Neuronal stem cell (in vitro differentiated cells): ENCODE measurements at places on chromosomes 7 and 10.

- H3K4me3 ChIP-seq, result no peak overlapping the region
- H3K27me3 ChIP-seq, result peaks cover 3% of the 10 kb centered on the region
- no peaks in the 10 kb centered on the region for H3K4me1 ChIP-seq
- H3K36me3 ChIP-seq, result no peaks in the 10 kb centered on the region
Observed at GRCh38 chr10:11357439-11357838, 254.0 kb downstream of the USP6NL start.

DNA sequence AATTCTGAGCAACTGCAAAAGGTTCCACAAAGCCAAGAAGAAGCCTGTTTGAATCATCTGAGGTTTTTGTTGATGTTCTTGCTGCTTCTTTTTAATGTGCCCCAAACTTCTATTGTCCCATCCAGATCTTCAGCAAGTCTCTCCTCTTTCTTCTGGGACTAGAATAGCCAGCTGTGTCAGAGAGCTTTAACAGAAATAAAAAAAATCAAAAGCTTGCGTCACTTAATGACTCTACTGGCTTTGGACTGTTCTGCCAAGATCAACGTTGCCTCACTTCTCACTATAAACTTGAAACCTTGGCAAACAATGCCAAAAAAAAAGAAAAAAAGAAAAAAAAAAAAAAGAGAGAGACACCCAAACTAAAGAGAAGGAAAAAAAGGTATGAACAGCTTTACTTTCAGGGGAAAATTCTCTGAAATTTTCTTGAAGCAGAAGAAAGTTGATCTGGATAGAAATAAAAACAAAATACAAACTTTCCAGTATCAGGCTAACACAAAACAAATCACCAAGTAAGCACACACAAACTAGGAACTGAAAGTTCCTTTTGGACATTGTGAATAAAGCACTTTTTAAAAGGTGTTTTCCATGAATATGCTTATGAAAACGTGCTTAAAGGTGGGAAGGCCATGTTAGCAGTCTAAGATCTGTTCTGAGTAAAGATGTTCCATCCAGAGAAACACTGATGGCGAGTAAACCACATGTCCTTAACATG is 14.8 kb downstream of the USP54 start:
- peaks cover 6% of the 10 kb centered on the region for H3K4me1 ChIP-seq
- no peak overlapping the region for H3K27ac ChIP-seq
- no peak for DNase-seq
- no peak overlapping the region for H3K4me3 ChIP-seq
- H3K27me3 ChIP-seq, result no peaks in the 10 kb centered on the region
- peaks cover 9% of the 10 kb centered on the region for H3K36me3 ChIP-seq

- H3K4me3 ChIP-seq, result no peak overlapping the region
- no peaks in the 10 kb centered on the region for H3K36me3 ChIP-seq
- peak; percentile 74 for DNase-seq
- no peaks in the 10 kb centered on the region for H3K27me3 ChIP-seq
- no peak overlapping the region for H3K27ac ChIP-seq
Observed at GRCh38 chr10:34994565-34995142, 95.5 kb downstream of the CUL2 start.

- no peaks in the 10 kb centered on the region for H3K27me3 ChIP-seq
- no peak overlapping the region for H3K4me3 ChIP-seq
- no peak for DNase-seq
- no peak overlapping the region for H3K27ac ChIP-seq
- peaks cover 60% of the 10 kb centered on the region for H3K36me3 ChIP-seq
- no peaks in the 10 kb centered on the region for H3K4me1 ChIP-seq
Observed at GRCh38 chr10:122204691-122205489, 66.2 kb upstream of the BTBD16 start.

DNA sequence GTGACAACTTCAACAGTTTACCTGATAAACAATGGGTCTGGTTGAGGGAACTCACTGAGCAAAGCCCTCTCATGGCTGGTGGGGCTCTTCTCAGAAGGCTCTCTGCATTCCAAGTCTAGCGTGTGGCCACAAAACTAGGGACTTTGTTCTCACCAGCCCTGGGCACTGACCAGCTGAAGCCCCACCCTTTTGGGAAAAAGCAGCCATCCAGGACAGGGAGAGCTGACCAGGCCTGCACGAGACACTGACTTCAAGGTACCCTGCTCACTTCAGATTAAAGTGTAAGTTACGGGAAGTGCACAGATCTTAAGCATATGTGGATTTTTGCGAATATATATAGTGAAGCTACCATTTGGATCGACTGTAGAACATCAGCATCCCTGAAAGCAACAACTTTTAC is 67.4 kb upstream of the LRRC4 start:
- H3K27me3 ChIP-seq, result peaks cover 3% of the 10 kb centered on the region
- no peak for DNase-seq

- H3K36me3 ChIP-seq, result no peaks in the 10 kb centered on the region
- H3K27ac ChIP-seq, result no peak overlapping the region
- peaks cover 4% of the 10 kb centered on the region for H3K4me1 ChIP-seq
- H3K4me3 ChIP-seq, result no peak overlapping the region
- H3K27me3 ChIP-seq, result no peaks in the 10 kb centered on the region
- DNase-seq, result no peak
Observed at GRCh38 chr10:130080461-130080814, 30.2 kb downstream of the C10orf143 start.

DNA sequence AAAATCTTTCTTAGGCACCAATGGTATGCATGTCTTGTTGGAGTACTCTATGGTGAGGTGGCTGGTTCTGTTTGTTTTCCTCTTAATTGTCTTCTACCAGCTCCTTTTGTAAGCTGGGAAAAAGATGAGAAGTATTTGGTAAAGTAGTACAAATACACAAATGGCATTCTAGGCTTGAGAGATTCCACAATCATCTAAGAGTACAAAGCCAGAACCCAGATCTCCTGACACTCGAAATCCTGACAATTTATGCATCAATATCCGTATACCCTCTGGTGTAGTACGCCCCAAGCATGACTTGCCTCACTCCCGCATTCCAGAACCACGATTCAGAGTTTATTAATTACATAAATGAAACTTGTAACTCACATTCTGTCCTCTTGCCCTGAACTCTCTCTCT is 43.5 kb downstream of the CDCA7L start:
- H3K27ac ChIP-seq, result no peak overlapping the region
- H3K4me1 ChIP-seq, result no peaks in the 10 kb centered on the region
- no peak for DNase-seq
- no peaks in the 10 kb centered on the region for H3K27me3 ChIP-seq

DNA sequence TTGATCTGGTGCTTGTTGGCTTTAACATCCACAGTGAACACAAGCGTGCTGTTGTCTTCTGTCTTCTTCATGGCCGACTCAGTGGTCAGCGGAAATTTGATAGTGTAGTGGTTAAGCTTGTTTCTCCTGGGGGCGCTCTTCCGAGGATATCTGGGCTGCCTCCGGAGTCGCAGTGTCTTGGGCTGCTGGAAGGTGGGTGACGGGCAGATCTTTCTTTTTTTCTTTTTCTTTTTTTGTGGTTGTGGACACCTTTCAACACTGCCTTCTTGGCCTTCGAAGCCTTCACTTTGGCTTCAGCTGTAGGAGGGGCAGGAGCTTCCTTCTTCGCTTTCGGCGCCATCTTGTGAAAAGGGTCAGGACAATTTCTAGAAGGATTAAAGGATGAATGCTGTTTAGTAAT is 23.8 kb upstream of the RPA3 start:
- no peak overlapping the region for H3K27ac ChIP-seq

GRCh38 chr7:17498230-17498629 is 199.8 kb downstream of the AHR start:
- no peak for DNase-seq

DNA sequence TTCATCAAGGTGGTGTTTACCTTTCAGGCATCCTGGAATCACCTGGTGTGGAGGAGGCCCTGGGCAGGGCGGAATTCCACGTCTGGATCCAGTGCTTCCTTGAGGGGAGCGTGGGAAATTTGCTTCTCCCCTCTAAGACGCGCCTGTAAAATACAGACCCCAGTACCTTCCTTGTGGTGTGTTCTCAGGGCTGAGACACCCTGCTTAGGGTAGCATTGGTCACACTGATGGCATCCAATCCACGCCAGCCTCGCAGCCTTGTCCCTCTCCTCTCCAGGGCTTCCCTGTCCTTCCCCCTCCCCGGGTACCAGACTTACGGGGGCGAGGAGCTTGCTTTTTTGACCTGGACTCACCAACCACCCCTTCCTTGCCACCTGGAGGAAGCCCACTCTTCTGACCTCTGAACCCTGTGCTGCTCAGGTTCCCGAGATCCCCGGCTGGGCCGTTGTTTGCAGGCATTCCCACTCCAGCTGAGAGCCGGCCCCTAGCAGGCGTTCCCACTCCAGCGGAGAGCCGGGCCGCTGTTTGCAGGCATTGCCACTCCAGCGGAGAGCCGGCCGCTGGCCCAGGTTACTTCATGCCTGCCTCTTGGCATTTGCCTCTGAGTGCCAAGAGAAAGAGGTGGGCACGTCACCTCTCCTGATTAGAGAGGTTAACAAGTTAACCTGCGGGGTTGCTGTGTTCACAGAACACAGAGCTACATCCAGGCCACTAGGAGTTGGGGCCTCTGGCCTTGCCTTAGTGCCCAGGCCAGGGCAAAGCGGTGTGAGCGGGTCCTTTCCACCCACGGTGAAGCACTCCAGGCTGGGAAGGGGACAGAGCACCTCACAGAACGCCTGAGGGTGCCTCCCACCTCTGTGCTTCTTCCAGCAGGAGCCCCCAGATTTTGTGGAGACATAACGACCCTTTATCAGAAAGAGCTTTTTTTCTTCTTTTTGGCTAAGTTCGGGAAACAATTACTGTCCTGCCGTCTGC is 254.0 kb upstream of the PPP2R2D start:
- H3K27me3 ChIP-seq, result no peaks in the 10 kb centered on the region
- peaks cover 11% of the 10 kb centered on the region for H3K4me1 ChIP-seq
- no peak overlapping the region for H3K4me3 ChIP-seq
- no peaks in the 10 kb centered on the region for H3K36me3 ChIP-seq

DNA sequence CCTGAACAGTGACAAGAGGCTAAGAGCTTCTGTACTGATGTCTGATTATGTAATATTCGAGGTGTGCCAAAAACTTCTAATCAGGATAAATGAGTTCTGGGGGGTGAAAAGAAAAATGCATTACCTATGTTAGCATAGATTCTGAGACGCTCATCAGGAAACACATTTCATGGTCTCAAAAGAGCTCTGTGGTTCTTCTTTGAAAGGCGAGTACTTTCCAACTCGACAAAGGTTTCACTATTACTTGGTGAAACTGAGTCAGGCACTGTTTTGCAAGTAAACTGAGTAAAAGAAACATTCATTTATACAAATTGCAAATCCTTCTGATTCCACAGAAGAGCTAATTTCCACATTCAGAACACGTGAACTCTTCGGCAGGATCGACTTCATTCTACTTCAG is 523.2 kb downstream of the GATA3 start:
- DNase-seq, result no peak
- H3K27ac ChIP-seq, result no peak overlapping the region
- H3K4me3 ChIP-seq, result no peak overlapping the region
- H3K4me1 ChIP-seq, result peaks cover 1% of the 10 kb centered on the region

DNA sequence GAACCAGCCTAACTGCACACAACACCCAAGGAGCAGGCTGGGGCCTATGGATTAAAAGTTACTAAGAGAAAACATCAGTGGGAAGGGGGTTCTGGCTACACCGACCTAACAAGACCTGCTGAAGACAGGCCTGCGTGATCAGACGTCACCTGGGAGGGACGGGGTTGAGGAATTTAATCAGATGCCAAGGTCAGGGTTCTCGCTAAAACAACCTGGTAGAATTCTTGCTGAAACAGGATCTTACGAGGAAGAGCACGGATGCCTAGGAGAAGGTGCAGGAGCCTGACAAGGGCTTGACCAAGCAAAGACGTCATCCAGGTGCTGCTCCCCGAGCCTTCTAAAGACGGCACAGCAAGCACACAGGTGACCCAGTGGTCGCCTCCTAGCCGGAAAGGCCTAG is 1.6 kb downstream of the IDI2 start:
- H3K27me3 ChIP-seq, result no peaks in the 10 kb centered on the region
- H3K36me3 ChIP-seq, result peaks cover 14% of the 10 kb centered on the region
- no peaks in the 10 kb centered on the region for H3K4me1 ChIP-seq
- no peak for DNase-seq
- no peak overlapping the region for H3K27ac ChIP-seq

DNA sequence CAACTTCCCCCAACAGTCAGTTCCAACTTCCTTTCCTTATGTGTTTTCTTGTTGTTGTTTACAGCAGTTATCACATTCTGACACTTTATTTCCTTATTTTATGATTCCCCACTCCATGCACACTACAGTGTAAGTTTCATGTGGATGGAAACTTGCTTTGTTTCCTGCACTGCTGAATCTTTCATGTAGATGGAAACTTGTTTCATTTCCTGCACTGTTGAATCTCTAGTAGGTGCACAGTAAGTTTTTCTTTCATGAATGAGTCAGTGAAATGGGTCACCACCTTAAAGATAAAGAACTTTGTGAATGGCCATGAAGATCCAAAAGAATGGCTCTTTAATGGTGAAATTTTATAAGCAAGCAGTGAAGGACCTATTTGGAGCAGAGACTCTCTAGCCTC is 61.4 kb downstream of the SHOC2 start:
- peaks cover 2% of the 10 kb centered on the region for H3K36me3 ChIP-seq
- H3K4me1 ChIP-seq, result no peaks in the 10 kb centered on the region
- DNase-seq, result no peak
- no peak overlapping the region for H3K27ac ChIP-seq

GRCh38 chr7:46139079-46139478 is 218.0 kb upstream of the IGFBP3 start:
- DNase-seq, result no peak
- H3K4me1 ChIP-seq, result no peaks in the 10 kb centered on the region
- no peaks in the 10 kb centered on the region for H3K36me3 ChIP-seq
- no peak overlapping the region for H3K4me3 ChIP-seq
- H3K27me3 ChIP-seq, result no peaks in the 10 kb centered on the region
- H3K27ac ChIP-seq, result no peak overlapping the region

DNA sequence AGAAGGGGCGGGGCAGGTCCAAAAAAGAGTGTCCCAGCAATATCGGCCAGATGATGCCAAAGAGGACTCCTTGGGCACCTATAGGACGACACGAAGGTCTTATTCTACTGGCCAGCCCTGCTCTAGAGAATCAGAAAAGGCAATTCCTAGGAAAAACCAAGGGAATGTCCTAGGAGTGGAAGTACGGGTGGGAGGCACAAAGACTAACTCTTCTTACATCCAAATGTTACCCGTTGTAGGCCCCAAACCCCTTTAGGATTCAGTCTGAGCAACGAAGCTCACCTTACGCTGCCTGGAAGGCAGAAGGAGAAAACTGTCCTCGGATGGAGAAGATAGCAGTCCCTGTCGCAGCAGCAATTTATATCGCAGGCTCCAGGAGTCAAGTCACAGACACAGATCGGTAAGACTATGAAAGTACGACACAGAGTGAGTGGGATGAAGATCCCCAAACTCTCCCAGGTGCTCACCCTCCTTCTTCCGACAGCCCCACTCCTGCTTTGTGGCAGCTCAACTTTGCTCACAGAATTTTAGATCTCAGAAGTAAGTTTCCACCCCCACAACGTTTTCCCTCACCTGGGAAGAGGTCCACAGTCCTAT is 558 bp downstream of the TCTN3 start:
- DNase-seq, result peak; percentile 3
- H3K36me3 ChIP-seq, result peaks cover 9% of the 10 kb centered on the region
- no peak overlapping the region for H3K27ac ChIP-seq
- no peaks in the 10 kb centered on the region for H3K27me3 ChIP-seq

GRCh38 chr10:100446130-100446761 is 16.6 kb upstream of the WNT8B start:
- DNase-seq, result no peak
- no peaks in the 10 kb centered on the region for H3K27me3 ChIP-seq
- no peaks in the 10 kb centered on the region for H3K4me1 ChIP-seq
- no peak overlapping the region for H3K4me3 ChIP-seq

- H3K36me3 ChIP-seq, result no peaks in the 10 kb centered on the region
- no peak overlapping the region for H3K27ac ChIP-seq
Observed at GRCh38 chr10:60283397-60283796, 106.3 kb downstream of the ANK3 start.
